RPMI7951 (cell line): ENCODE measurements at places on chromosomes 12 and 14.

GRCh38 chr12:130559806-130560205 lies 156.3 kb downstream of the RIMBP2 start:
- no peak for DNase-seq

GRCh38 chr14:92544051-92544720 lies 30.6 kb downstream of the RIN3 start:
- DNase-seq: no peak

- no peak for DNase-seq
These were observed 12.6 kb downstream of the RASSF9 start for GRCh38 chr12:85823436-85824180.

DNA sequence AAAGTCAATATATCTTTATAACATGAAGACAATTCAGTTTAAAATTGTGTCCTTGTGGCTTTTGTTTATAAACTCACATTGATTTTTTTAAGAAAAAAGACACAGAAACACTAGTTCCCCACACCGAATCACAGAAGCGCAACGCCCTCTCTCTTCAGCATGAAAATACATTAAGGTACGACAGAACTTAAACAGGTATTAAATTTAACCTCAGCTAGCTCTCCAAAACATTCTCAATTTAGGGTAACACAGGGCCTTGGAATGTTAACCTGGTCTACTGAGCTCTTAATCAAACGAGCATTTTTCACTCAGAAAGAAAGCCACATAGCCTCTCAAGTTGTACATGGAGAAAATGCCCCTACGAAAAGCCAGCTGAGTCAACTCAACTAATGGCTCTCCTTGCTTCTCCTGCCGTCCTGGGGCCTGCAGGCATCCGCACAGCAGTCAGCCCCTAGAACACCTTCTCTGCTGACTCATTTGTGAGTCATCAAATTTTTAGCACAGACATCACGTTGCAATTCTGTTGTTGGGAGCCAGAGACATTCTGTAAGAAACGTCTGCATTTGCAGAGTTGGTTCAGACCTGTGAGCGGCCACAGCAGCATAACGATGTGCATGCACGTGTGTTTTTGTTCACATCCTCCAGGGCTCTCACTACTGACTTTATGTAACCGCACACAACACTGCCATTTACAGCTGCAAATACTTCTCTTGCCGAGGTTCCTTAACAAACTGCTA lies 141.6 kb downstream of the ITPR2 start:
- peak; percentile 98 for DNase-seq

- DNase-seq: peak; percentile 34
These were observed 21.1 kb upstream of the ADAM20 start for GRCh38 chr14:70555890-70556289.

- no peak for DNase-seq
These were observed 18.8 kb downstream of the KCNC2 start for GRCh38 chr12:75190846-75191245.

- DNase-seq: no peak
These were observed 340.9 kb downstream of the AACS start for GRCh38 chr12:125406131-125406530.

GRCh38 chr14:94103554-94104150 lies 6.9 kb upstream of the IFI27 start:
- no peak for DNase-seq

DNA sequence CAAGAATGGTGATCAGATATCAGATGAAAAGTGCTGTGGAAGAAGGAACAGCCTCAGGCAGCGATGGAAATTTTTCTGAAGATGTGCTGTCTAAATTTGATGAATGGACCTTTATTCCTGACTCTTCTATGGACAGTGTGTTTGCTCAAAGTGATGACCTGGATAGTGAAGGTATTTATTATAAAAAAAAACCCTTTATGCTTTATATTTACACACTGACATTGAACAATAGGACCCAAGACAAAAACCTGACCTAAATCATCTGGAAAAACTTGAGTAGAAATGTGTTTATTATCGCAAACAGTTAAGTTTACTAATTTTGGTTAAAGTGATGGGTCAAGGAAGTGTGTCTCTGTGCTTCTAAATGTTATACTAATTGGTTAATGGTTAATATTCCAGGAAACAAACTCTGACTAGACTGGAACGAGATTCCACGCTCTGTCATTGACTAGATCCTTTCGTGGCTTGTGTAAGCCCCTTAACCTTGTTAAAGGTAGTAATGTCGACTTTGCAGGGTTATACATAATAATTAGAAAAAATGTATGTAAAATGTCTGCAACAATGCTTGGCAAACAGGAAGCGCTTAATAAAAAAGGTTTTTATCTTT lies 62.7 kb downstream of the LRRK2 start:
- DNase-seq: no peak

DNA sequence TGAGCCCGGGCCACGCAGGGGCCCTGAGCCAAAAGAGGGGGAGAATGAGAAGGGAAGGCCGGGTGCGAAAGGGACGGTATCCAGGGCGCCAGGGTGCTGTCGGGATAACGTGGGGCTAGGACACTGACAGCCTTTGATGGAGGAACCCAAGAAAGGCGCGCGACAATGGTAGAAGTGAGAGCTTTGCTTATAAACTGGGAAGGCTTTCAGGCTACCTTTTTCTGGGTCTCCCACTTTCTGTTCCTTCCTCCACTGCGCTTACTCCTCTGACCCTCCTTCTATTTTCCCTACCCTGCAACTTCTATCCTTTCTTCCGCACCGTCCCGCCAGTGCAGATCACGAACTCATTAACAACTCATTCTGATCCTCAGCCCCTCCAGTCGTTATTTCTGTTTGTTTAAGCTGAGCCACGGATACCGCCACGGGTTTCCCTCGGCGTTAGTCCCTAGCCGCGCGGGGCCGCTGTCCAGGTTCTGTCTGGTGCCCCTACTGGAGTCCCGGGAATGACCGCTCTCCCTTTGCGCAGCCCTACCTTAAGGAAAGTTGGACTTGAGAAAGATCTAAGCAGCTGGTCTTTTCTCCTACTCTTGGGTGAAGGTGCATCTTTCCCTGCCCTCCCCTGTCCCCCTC lies 3.0 kb downstream of the SSTR1 start:
- no peak for DNase-seq

- DNase-seq: no peak
These were observed 117.3 kb downstream of the MED13L start for GRCh38 chr12:116160231-116160630.

DNA sequence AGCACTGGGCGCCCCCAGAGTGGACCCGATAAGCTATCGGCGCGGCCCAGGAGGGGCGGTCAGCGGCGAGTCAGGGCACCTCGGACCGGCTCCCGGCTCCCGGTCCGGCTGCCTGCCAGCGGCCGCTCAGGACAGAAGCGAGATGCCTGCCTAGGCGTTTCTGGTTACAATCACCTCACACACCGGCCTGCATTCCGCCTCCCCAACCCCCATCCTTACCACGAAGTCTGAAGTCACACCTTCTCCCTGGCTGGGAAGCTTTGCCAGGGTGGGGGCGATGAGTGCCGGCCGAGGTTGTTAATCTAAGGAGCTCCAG lies 42.6 kb upstream of the TBX5 start:
- no peak for DNase-seq

GRCh38 chr14:74919421-74920165 lies 3.5 kb downstream of the RPS6KL1 start:
- no peak for DNase-seq

DNA sequence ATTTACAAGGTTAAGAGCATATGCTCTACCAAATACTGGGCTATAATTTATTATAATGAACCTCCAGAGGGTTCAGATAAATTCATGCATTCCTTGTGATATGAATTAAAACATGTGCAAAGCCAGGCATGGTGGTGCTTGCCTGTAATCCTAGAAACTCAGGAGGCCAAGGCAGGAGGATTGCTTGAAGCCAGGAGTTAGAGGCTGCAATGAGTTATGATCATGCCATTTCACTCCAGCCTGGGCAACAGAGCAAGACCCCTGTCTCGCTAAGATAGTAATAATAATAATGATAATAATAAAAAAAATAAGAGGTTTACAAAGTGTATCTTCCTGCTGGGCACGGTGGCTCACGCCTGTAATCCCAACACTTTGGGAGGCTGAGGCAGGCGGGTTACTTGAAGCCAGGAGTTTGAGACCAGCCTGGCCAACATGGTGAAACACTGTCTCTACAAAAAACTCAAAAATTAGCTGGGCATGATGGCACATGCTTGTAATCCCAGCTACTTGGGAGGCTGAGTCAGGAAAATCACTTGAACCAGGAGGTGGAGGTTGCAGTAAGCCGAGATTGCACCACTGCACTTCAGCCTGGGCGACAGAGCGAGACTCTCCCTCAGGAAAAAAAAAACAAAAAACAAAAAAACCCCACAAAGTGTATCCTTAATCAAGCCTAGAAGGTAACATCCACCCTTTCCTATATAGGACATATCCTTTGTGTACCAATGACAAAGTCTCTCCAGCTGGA lies 7.3 kb upstream of the CS start:
- DNase-seq: no peak

- DNase-seq: no peak
These were observed 4.8 kb downstream of the CRACR2A start for GRCh38 chr12:3747976-3748619.

DNA sequence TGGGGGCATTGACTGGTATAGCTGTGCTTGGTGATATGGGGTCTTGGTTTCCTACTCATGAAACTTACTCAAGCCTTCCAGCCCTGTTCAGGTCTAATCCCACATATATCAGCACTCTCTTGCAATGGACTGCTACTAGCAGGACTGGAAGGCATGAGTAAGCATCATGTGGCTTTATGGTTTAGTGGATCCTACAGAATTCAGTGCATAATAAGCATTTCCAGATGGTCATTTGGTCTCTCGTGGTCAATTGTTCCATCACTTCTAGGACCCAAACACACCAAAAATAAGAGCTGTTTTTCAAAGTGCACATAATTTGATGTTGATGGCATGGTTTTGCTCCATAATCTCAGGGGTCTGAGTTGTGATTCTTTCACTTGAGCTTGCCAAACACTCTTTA lies 114.4 kb downstream of the LMNTD1 start:
- DNase-seq: peak; percentile 84

- DNase-seq: no peak
These were observed 23.4 kb downstream of the APOBEC1 start for GRCh38 chr12:7642287-7642686.

- DNase-seq: peak; percentile 81
These were observed 1.7 kb upstream of the FLRT2 start for GRCh38 chr14:85528080-85528896.
